ENCODE measurements at places on chromosomes 1 and 21. TPM values are rescaled to one million over a fixed set of nuclear protein-coding genes. Genes with fewer than 3 reads are reported as not detected.

CORT gene
- total RNA-seq, result not detected

SHISAL2A gene
- total RNA-seq, result not detected

MACF1 gene
- total RNA-seq, result 38.6 TPM

HAPLN2 gene
- not detected for total RNA-seq

TCHH gene
- not detected for total RNA-seq

SEMA4A gene
- total RNA-seq, result 0.15 TPM

S100A8 gene
- not detected for total RNA-seq

MASP2 gene
- not detected for total RNA-seq

NCF2 gene
- 4.1 TPM for total RNA-seq

PALMD gene
- 0.21 TPM for total RNA-seq

RIPPLY3 gene
- not detected for total RNA-seq

SLC1A7 gene
- 2.4 TPM for total RNA-seq

PSRC1 gene
- total RNA-seq, result 39.4 TPM

FCRL2 gene
- not detected for total RNA-seq

NEK2 gene
- total RNA-seq, result 37.0 TPM

LCE1D gene
- not detected for total RNA-seq
